Stimulated activated CD8-positive, alpha-beta memory T cell treated with anti-CD3 and anti-CD28 coated beads, Interleukin-7, amount 100 ng/mL, for 24 hours (primary cell): ENCODE measurements at places on chromosomes 13 and 19.

DNA sequence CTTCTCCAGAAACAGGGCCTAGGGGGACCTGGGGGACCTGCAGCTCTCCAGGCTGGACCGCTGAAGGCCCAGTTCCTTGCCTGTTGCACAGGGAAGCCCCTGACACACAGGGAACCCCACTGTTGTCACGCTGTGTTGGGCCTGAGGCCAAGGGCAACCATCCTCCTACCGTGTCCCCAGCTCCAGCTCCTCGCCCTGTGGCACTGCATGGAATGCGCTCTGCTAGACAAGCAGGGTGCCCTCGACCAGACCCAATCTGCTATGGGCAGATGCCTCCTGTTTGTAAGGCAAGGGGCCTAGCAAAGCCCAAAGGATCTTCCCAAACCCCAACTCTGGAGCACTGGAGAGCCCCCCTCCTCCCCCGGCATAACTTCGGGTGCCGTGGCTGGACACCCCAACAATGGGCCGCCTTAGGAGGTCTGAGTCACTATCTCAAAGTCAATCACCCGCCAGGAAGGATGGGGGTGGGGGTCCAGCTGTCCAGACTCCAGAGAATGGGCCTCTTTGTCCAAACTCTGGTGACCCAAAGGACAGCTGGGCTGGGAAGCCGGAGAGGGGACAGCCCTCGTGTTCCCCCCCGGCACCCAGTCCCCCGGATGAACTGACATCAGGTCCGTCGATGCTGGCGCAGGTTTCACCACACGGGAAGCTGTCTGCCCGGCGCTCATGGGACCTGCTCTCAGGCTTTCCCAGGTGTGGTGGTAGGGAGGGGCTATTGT, 3.7 kb downstream of the BRSK1 start:
- DNase-seq: no peak

DNA sequence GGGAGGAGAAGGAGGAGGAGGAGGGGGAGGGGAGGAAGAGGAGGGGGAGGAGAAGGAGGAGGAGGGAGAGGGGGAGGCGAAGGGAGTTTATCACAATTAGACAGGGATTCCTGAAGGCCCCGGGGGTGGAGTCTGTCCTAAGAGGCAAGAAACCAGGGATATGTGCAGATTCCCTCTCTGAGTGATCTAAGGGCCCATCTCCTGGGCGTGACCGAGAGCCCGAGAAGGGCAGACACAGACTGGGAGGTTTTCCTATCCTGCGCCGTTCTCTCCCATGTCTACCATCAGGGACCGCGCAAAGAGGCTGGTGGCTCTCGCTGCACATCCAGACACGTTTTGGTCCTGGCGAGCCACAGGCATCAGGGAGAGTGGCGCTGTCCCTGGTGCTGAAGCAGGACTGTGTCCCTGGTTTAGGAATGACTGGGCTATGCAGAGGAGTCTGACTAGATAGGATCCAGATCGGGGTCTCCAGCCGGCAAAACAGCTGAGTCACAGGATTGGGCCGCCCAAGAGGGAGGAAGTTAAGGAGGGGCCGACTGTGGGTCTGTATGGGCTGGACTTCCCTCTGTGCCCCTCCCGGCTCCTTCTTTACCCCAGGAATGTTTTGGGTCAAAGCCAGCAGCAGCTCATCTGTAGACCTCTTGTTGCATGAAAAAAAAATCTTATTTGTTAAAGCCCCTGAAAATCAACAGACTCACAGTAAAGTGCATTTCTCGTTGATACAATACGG, 17.9 kb upstream of the ZNF175 start:
- no peak for DNase-seq

DNA sequence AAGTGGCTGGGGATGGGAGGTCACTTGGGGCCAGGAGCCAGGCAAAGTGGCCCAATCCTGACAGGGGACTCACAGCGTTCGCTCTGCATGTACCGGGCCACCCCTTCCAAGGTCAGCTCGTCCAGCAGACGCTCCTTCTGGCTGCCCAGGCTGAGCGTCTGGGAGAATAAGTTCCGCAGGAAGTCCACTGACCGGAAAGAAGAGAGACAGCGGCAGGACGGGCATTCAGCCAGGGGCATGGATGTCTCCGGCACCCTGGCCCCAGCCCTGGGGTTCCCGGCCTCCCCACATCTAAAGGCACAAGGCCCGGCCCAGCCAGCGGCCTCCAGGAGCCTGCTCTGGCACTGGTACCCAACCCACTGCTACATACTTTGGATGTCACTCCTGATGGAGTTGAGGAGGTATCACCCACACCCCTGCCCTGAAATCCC, 6.1 kb downstream of the SIRT2 start:
- no peak for DNase-seq

DNA sequence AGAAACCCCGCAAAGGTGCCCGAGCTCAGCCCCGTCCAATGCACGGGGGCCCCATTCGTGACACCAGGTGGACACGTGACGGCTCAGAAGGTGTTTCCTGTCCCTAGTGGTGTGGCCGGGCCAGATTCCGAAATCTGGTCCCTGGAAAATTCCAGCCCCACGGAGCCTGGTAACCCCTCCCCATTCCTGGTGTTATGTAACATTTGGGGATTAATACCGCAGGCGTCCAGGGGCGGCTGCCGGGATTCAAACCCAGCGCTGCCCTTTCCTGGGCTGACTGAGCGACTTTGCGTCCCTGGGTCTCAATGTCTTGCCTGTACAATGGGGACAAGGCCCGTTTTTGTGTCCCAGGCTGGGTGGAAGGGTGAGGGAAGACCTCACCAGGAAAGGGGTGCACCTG, 1.0 kb upstream of the PLK5 start:
- no peak for DNase-seq

- DNase-seq: no peak
Measured at GRCh38 chr13:36822785-36823184, 3.8 kb downstream of the RFXAP start.

DNA sequence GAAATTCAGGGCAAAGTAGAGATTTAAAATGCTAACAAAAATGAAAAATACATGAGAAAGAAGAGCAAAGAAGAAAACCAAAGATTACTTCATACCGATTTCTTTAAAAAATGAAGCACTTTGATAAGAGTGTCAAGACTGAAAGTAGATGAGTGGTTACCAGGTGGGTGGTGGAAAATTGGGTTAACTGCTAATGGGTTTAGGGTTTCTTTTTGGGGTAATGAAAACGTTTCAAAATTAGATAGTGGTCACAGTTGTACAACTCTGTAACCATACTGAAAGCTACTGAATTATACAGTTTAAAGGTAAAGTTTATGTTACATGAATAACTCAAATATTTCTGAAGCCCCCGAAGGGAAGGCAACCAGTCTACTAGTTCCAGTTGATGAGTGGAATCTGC, 179.4 kb downstream of the NDFIP2 start:
- no peak for DNase-seq

DNA sequence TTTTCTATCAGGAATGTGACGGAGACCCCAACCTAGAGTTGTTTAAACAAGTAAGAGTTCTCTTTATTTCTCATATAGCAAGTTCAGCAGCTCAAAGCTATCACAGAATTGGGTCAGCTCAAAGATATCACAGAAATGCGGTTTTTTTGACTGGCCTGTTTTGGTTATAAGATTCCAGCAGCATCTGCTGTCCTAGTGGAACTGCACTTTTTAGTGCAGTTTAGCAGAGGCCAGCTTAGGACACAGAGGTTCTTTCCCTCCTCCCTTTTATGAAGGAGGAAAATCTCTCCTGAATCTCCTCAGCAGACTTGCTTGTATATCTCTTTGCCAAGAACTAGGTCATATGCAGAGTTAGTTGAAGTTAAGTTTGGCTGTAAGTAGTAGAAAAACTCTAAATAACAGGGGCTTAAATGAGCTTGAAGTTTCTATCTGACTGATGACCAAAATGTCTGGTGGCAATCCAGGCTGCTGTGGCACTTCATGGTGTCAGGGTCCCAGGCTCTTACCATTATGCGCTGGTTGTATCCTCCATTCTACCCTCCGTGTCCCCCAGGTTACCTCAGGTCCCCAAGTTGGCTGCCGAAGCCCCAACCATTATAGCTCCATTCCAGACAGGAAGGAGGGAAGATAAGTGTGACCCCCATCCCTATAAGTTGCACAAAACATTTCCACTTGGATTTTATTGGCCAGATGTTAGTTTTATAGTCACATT, 6.6 kb downstream of the PPP2R1A start:
- no peak for DNase-seq

- DNase-seq: peak; percentile 45
Measured at GRCh38 chr19:49142866-49143335, 12.3 kb downstream of the HRC start.
